ENCODE measurements at places on chromosomes 7 and 10. TPM values are rescaled to one million over a fixed set of nuclear protein-coding genes. Genes with fewer than 3 reads are reported as not detected.

The FLNC gene
- total RNA-seq, result 193 TPM

DNA sequence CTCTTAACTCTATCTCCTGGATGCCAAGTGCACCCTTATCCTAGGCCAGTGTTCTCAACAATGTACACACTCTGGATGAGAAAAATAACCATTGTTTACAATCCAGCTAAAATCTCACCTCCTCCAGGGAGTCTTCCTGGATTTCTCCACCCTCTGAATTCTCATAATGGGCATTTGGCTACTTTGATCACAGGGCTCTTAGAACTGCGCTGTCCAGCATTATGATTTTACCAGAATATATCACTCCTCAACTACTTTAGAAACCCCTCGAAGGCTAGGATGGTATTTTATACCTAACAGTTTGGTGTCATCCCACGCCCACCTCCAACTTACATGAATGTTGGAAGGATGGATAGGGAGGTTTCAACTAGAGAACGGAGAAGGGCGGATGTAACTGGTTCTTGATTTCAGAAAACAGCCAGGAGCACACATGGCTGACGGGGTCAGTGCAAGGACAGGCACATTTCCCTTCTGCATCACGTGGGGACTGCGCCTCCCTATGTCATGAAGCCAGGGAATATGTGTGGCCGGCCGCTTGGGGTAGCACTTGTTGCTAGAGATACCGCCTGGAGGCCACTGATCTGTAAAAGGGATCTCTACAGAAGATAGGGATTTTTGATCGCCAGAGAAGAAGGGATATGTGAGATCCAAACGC, 1.2 kb upstream of the ATP6V0E2 start:
- DNase-seq, result peak; percentile 71

The THSD7A gene
- total RNA-seq, result 2.5 TPM

GRCh38 chr10:43160921-43161255, 22.6 kb downstream of the CSGALNACT2 start:
- DNase-seq, result no peak

The NEUROG3 gene
- not detected for total RNA-seq

- no peak for DNase-seq
Measured at GRCh38 chr7:26492816-26493215, 201.2 kb downstream of the SNX10 start.

GRCh38 chr10:34506786-34507185, 308.3 kb downstream of the PARD3 start:
- no peak for DNase-seq

The GPR158 gene
- total RNA-seq, result 0.49 TPM

GRCh38 chr7:116591202-116592040, 66.6 kb downstream of the CAV1 start:
- DNase-seq, result peak; percentile 61

DNA sequence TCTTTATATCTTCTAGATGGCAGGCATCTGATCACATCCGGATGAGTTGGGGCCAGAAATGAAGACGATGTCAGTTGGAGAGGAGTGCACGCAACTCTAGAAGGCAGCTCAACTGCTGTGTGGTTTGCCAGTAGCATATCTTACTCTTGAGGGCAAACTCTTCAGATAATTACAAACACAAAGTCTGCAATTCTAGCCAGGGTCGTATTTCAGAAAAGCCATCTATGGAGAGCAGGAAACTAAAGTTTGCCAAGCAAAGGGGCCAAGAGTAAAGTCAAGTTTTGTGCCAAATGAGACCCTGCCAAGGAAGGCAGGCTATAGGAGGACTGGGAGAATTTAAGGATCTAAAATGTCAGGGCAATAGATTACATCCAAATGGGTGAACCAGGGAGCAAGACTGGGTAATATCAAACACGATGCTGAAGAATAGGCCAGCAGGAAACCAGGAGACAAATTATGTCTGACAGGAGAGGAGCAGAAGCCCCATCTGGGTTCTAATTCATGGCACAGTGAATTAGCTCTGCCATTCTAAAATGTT, 312.5 kb upstream of the SEMA3C start:
- peak; percentile 33 for DNase-seq

- DNase-seq, result peak; percentile 17
Measured at GRCh38 chr10:63644418-63645142, 123.4 kb downstream of the REEP3 start.

GRCh38 chr10:35219891-35220890, 93.5 kb downstream of the CREM start:
- DNase-seq, result peak; percentile 53

The CH25H gene
- not detected for total RNA-seq

The LLCFC1 gene
- not detected for total RNA-seq

DNA sequence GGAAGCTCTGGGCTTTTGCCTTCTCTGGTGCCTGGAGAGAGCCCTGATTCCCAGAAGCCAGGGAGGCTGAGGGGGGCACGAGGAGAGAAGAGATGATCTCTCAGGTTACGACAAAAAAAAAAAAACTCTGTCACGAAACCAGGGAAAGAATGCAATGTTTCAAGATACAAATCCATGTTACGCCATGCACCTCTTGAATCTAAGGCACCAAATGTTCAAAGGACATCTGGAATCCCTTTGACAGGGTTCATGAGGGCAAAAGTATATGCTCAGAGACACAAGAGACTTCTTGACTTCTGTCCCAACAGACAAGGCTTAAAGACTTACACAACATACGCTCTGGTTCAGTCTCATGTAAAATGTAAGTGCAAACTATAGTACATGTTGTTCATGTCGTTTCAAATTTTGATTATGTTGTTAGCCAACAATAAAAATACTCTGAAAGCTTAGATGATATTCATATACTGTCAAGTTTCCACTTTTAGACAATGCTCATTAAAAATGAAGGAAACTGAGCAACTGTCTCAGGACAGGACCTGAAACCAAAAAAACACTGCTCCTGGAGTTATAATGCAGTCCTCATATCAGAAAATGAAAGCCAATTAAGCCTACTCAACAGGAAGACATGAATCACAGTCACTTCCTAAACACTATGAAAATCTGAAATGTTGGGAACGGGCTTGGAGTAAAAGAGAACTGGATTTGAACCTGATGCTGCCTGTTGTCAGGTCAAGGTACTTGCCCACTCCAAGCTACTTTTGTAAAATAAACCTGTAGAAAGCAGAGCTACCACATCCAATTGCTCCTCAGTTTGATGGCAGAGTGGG, 72.3 kb downstream of the CHCHD3 start:
- DNase-seq, result peak; percentile 3

The PDE6C gene
- total RNA-seq, result not detected

DNA sequence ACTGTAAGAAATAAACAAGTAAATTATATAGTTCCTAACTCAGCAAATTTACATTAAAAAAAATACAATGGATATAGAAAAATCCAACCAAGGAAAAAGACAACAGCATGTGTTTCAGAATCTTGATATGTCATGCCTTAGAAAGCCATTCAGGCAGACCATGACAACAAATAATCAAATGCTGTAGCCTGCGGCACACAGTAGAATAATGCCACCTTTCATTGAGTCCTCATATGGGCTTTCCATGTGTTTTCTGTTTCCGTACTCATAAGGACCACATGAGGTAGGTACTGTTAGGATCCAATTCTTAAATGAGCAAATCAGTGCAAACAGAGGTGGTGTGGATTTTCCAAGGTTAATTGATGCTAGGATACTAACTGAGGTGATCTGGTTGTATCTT, 138.6 kb downstream of the CUBN start:
- DNase-seq, result no peak

The ACSM6 gene
- not detected for total RNA-seq
